GM23338 (cell line): ENCODE measurements at places on chromosomes 13 and 19.

DNA sequence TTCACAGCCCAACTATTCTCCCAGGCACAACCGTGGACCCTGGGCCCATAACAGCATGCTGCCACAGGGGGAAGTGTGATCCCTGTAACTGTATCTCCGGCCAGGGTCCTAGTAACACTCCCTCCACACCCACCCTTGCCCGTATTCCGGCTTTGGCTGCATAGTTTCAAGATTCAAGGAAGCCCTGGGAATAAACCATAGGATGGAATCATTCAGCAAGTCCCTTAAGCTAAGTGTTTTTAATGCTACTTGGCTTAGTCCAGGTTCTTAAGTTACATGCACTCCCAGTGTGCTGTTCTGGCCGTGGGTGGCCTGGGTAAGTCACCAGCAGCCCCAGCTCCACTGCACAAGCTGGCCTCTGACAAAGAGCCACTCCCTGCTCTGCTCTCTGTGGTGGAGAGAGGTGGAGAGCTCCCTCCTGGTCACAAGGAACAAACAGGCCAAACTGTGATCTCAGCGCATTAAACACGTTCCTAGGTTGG is 532.4 kb upstream of the SGCG start:
- H3K27me3 ChIP-seq, result no peaks in the 10 kb centered on the region
- H3K27ac ChIP-seq, result no peak overlapping the region
- no peak overlapping the region for H3K4me3 ChIP-seq
- DNase-seq, result peak; percentile 43

DNA sequence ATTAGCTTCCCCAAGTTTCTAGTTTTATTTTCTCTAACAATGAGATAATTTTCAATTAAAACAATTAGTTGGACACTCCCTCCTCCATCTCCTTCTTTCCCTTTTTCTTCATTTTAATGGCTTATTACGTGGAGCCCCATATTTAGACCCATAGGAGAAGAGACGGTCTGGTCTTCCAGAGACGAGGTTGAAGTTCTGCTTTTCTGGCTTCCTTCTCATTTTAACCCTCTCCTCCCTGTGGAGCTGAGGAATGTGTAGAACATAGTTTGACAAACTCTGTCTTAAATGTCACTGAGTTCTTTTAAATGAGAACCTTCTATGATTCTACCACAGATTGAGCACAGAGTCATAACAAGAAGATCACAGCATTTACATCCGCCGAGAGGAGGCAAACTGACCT is 86.8 kb downstream of the EDNRB start:
- DNase-seq, result no peak
- no peaks in the 10 kb centered on the region for H3K36me3 ChIP-seq
- no peaks in the 10 kb centered on the region for H3K4me1 ChIP-seq
- no peak overlapping the region for H3K27ac ChIP-seq

DNA sequence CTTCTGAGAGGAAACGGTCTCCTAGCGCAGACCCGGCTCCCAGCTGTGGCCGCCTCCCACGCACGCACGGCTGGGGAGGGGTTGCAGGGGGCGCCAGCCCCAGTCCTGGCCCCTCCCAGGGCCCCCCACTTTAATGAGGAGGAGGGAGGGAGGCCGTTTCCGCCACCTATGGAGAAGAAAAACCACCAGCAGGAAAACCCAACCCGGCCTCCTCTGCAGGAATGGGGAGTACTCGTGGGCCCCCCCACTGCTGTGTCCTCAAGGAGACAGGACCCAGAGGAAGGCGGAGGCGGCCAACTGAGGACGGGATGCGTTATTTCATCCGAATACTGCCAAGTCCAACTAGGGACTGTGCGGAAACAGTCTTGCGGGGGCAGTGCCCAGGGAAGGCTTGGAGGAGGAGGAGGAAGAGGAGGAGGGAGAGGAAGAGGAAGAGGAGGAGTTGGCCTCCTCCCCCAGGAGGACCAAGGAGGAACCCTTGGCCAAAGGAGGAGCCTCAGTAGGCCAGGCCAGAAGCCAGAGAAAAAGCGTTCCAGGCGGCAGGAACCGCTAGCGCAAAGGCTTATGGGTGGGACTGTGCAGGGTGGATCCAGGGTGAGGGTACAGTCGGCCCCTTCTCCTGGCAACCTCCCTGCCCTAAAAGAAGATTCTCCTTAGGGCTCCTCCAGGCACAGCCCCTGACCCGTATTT is 3.9 kb upstream of the SSBP4 start:
- peaks cover 8% of the 10 kb centered on the region for H3K4me1 ChIP-seq
- no peak overlapping the region for H3K27ac ChIP-seq
- H3K36me3 ChIP-seq, result no peaks in the 10 kb centered on the region
- peaks cover 26% of the 10 kb centered on the region for H3K27me3 ChIP-seq

GRCh38 chr19:5547881-5548280 is 19.9 kb downstream of the TINCR start:
- no peaks in the 10 kb centered on the region for H3K36me3 ChIP-seq
- H3K4me1 ChIP-seq, result no peaks in the 10 kb centered on the region
- H3K4me3 ChIP-seq, result no peak overlapping the region
- DNase-seq, result peak; percentile 87
- H3K27me3 ChIP-seq, result no peaks in the 10 kb centered on the region
